ENCODE measurements at places on chromosomes 11 and 22.

DNA sequence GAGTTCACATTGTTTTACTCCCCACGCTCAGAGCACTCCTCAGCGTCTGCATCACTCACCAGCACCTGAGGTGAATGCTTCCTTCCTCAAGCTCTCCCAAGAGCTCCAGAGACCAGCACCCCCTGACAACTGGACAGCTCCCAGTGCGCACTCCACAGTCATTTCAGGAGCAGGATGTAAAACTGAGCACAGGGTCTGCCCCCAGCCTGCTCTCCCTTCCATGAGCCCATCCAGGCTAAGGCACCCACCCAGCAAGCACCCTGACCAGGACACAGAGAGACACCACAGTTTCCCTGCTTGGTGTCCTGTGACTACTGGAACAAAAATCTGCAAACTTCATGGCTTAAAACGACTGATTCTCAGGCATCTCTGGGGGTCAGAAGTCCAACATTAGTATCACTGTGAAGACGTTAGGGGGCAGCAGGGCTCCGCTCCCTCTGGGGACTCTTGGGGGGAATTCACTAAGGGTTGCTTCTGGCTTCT lies 3.3 kb downstream of the SCGB1D2 start:
- DNase-seq, result no peak

DNA sequence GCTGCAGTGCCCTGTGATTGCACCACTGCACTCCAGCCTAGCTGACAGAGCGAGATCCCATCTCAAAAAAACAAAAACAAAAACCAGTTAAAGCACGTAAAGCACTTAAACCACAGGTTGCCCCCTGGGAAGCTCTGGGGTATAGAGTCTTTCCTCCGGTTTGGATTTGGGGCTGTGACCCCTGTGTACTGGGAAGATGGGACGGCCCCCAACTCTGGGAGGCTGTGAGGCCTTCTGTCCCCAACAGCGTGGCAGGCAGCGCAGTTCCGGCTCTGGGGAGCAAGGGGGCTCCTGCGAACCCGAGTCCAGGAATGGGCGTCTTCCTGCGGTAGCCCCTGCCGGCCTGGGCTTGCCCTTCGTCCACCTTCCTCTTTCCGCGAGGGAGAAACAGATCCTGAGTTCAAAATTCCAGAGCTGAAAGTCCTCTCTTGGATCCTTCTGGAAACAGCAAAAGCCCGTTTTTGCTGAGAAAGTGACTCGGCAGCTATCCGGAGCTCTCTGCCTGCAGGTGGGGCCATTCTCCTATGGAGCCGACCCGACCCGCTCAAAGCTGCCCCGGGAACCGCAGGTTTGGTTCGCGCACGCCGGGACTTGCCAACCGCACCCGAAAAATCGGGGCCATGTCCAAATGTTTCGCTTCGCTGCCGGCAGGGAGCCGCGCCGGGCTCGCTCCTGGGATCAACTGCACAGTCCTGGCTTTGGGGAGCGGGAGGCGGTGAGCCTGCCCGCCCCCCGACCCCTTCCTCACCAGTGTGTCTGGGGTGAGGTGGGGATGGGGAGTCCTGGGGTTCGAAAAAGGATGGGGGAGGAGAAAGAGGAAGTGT lies 36.3 kb upstream of the POLA2 start:
- peak; percentile 38 for DNase-seq

DNA sequence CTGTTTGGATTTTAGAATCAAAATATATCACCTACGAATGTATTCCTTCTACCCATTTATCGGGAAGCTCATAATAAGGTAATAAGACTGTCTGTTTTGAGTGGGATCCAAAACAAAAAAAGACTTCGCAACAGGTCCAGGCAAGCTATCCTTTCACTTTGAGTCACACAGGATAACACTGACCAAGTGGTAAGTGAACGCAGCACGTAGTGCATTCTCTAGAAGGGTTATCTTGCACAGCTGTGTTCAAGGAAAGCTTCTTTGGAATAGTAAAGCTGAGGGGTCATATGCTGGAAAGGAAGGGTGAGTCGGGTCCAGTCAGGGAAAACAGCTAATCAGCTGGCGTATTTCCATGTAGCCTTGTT lies 22.3 kb upstream of the NRGN start:
- no peak for DNase-seq

DNA sequence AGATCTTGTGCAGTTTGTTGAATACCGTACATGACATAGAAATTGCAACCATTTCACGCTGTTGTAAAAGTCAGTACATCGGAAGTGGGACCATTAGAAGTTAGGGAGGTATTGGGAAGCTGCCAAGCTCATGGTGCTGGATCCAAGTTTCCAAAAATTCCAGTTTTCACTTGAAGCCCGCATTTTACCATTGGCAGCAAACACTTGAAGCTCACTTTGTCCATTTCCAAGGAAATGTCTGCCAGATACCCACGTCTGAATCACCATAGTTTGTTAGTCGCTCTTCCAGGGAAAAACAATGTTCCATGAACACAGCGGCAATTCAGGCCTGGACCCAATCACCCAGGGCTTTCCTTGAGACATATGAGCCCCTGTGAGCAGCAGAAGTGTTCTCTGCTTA lies 22.6 kb upstream of the PARVB start:
- DNase-seq, result no peak

DNA sequence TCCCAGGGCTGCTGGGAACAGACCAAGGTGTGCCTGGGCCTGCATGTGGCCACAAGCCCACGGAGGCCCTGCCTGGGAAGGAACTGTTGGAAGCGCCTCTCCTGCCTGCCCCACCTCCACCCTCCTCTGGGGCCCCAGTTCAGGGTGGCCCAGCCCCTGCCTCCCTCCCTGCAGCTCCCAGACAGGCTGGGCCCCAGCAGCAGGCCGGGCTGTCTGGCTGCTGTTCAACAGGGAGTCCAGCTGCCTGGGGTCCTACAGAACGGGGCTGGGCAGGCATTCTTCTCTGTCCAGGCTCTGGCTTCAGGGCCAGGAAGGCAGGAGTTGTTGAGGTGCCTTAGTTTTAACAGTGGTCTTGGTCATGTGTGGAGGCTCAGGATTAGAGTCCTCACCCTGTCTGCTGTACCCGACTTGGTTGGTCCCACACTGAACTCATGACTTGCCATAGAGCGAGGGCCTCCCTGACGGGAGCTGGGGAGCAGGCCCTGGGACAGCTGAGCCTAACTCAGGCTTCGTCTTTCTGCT lies 11.8 kb downstream of the PRDM11 start:
- DNase-seq, result no peak

- no peak for DNase-seq
Observed at GRCh38 chr11:120703358-120704152, 192.0 kb downstream of the GRIK4 start.

DNA sequence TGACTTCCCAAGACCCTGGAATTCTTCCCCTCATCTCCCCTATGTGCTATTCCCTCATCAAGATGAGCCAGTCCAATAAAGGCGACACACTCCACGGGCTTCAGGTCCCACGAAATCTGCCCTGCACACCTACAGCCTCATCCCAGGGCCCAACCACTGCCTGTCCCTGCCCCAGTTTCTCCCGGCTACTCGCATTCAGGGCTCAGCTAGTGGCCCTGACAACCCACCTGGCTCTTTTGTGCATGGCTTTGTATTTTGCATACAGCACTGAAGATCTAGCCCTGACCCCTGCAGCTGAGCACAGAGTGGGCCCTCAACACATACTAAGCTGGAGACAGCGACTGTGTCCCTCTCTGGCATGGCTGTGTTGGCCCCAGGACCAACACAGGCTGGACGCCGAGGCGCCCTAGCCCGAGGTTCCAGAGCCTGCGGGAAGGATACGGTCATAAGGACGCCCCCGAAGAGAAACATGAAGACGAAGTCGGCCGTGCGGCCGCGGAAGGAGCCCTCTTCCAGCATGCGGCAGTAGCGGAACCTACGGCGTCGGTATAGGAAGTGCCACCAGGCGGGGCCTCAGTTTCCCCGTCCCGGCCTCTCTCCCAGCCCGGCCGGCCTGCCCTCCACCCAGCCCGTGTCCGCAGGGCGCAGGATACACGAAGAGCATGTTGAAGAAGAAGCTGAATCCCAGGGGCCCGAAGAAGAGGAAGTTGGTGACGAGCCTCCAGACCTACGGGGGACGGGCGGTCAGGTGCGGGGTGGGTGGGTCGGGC lies 710 bp downstream of the DERL3 start:
- DNase-seq, result no peak

DNA sequence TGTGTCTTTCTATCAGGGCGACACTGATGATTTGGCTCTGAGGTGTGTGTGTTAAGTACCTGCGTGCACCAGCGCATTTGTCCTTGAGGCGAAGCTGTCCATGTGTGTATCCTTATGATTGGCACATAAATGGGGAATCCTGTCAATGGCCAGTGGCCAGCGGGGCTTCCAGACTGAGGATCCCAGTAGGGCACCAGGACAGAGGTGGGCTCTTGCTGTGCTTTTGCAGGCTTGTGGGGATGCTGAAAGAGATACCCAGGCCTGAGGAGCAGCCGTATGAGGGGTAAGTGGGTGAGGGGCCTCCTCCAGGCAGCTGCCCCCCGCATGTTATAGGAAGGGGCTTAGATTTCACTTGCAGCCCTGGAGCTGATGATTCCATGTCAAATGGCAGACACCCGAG lies 156.8 kb downstream of the ST3GAL4 start:
- DNase-seq, result no peak

GRCh38 chr11:129427376-129427775 lies 51.7 kb downstream of the BARX2 start:
- no peak for DNase-seq

- no peak for DNase-seq
Observed at GRCh38 chr11:116891746-116892145, 54.3 kb upstream of the APOA1 start.

- DNase-seq, result no peak
Observed at GRCh38 chr11:29124470-29124869, 892.4 kb downstream of the KCNA4 start.

- DNase-seq, result no peak
Observed at GRCh38 chr11:10192036-10192435, 102.0 kb downstream of the SBF2 start.

- DNase-seq, result no peak
Observed at GRCh38 chr22:47042861-47043496, 280.5 kb downstream of the TBC1D22A start.

DNA sequence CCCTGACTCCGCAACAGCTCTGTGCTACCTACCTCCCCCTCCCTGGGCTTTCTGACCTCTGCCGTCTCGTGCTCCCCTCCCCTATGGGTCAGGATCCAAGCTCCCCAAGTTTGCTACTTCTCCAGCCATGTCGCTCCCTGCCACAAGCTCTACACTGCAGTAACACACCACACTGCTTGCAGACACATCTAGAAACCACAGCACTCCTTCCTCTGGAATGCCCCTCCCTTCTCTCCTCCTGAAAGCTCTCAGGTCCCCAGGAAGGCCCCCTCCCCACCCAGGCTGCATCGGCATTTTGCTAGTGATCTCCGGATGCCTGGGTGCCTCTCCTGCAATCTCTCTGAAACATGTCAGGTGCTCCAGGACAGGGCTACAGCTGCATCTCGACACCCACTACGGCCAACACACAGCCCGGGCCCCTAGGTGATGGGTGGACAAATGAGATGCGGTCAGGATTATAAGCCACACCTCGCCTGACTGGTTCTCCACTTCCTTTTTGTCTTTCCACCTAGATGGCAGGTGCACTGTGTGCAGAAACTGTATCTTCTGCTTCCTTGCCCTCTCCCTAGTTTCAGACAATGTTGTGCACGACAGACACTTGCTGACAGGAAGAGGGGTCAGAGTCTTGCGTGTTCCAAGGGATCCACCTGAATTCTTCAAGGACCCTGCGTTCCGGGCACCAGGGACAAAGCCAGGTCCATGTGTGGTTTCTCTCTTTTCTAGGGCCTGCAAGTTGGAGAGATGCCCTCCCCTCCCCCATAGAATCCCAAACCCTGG lies 22.9 kb downstream of the RPUSD4 start:
- DNase-seq, result no peak
